B cell (primary cell): ENCODE measurements at places on chromosomes 2 and 18. TPM values are rescaled to one million over a fixed set of nuclear protein-coding genes. Genes with fewer than 3 reads are reported as not detected.

GRCh38 chr2:157486596-157487270, 42.8 kb upstream of the CYTIP start:
- DNase-seq: no peak

GRCh38 chr2:147531269-147531668, 313.6 kb upstream of the ACVR2A start:
- DNase-seq: no peak

GRCh38 chr2:195442458-195443175, 214.4 kb upstream of the SLC39A10 start:
- DNase-seq: no peak

DNA sequence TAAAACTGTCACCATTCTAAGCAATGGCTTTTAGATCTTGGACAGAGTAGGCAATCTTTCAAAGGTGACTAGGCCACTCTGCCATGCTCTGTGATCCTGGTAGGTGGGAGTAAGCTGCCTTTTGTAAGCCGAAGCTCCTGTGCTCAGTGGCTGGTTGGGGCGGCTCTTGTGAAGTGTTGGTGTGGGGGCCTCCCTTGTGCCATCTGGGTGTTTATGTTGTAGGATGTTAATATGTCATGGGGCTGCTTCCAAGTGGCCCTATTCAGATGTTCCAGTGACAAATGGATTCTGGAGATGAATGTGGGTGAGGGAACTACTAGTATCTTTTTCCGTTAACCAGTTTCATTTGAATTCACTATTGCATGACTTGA, 116.8 kb upstream of the SPRED2 start:
- DNase-seq: no peak

- no peak for DNase-seq
Observed at GRCh38 chr2:54528311-54528955, 72.3 kb downstream of the SPTBN1 start.

DNA sequence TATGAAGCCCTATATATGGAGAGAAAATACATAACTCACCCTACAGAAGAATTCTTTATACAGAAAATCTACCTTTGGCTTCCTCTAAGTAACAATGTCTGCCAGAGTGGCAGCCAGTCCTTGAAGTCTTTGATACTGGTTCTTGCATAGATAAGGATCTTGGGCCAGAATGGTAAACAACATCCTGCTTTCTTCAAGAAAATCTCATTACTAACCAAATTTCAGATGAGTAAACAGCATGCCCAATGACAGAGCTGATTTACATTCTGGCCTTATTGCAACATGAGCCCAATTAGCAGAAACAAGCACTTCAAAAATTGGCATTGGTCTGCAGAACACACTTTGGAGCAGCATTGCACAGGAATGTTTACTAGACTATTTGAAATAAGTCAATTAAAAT, 336.5 kb upstream of the ST6GAL2 start:
- no peak for DNase-seq

GRCh38 chr2:101140237-101140636, 10.9 kb downstream of the TBC1D8 start:
- DNase-seq: no peak

PRPF40A gene
- 115 and 121 TPM in 2 replicates for total RNA-seq
